Esophagus mucosa (tissue), 1 donor: ENCODE measurements at places on chromosomes 2 and 18.

- ATAC-seq = no peak
Measured at GRCh38 chr18:73407506-73407905, 539.7 kb upstream of the NETO1 start.

DNA sequence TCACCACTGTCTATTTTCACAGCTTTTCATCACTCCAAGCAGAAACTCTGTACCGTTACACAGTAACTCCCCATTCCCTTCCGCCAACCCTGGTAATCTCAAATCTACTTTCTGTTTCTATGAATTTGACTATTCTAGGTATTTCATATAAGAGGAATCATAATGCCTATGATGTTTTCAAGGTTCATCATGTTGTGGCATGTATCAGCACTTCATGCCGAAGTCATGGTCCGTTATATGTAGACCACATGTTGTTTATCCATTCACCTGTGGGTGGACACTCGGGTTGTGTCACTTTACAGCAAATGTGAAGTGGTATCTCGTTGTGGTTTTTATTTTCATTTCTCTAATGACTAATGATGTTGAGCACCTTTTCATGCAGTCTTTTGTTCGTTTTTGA lies 21.6 kb downstream of the CPSF3 start:
- no peak for ATAC-seq

GRCh38 chr2:203636588-203637470 lies 69.6 kb upstream of the CD28 start:
- no peak for ATAC-seq

DNA sequence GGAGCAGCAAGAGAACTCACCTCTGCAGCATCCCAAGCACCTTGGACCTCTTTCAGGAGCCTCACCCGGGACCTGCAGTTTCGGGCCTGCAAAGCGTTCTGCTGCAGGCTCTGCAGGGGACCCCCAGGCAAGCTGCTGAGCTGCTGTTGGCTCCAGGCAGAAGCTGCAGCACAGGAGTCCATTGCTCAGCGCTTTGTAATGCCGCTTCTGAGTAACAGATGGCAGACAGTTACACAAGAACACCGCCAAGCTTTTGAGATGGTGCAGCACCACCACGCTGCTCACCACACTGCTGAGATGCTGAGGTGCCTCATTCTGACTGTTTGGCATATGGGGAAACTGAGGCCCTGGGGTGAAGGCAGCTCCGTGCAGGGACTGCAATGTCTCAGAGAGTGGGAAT lies 1.9 kb upstream of the GALNT14 start:
- no peak for ATAC-seq
